ENCODE measurements at places on chromosomes 6 and 20.
A peak's percentile ranks its signal among the peaks of the same experiment; 100 is the strongest.

- no peak for DNase-seq
These were observed 37.8 kb downstream of the EIF2S2 start for GRCh38 chr20:34074101-34074760.

DNA sequence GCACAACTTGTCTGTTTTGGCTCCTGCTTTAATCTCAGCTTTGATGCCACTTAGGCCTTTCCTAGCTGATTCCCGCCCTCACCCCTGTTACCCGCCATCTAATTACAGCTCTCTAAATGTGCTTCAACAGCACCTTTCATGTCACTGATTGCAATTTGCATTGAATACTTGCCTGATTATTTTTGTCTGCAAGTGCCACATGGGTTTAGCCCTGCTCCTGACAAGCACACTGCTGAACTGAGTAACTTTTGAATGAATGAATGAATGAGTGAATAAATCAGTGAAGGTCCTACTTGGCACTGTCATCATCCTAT lies 591 bp upstream of the DCBLD1 start:
- no peak for DNase-seq

DNA sequence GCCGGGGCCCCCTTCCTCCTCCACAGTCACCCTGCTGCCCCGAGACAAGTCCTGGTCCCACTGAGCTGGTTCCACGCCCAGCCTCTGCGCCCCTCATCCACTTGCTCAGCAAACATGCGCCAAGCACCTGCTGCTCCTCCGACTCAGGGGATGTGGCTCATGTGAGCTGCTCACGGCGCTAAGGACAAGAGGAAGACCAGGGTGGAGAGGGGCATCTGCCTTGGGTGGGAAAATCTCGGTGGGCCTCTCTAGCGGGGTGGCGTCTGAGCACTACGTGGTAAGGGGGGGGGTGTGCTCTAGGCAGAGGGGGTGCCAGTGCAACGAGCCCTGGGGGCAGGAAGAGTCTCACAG lies 4.5 kb downstream of the LAMA5 start:
- DNase-seq, result no peak

GRCh38 chr6:166375013-166375412 lies 7.7 kb downstream of the MPC1 start:
- DNase-seq, result no peak

GRCh38 chr6:166578536-166579236 lies 7.8 kb downstream of the RAMACL start:
- DNase-seq, result no peak

- peak; percentile 65 for DNase-seq
These were observed 589 bp downstream of the RNF5 start for GRCh38 chr6:32178547-32179440.

- DNase-seq, result no peak
These were observed 19.1 kb downstream of the BTN2A1 start for GRCh38 chr6:26476896-26477295.

DNA sequence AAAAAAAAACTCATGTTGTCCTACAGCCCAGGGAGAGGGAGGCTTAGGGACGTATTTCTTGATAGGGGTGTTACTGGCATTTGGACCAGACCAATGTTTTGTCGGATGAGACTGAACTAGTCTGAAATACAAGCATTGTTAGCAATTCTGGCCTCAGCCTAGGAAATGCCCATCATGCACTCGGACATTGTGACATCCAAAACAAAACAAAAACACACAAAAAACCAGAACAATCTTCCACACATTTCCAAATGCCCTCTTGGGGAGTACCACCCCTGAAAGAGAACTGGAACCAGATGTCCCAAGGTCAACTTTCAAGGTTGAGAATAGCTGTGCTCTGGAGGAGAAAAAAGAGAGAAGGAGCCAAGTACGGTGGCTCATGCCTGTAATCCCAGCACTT lies 299.1 kb upstream of the JARID2 start:
- DNase-seq, result no peak

DNA sequence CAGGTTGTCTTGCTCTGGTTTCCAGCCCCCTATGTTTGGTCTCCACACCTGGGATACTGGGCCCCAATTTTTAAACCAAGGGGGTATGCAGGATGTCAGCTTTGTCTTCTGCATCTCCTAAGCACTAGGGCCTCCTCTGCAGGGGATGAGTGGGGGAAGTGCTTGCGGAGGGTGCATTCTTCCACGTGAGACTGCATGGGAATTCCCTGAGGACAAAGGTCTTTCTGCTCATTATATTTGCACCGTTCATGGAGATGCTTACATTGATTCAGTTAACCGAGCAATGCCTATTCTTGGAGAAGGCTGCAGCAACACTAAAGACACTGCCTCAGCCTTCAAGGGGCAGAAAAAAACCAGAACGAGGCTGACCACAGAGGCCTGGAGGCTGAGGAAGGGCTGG lies 45.4 kb downstream of the RAB44 start:
- no peak for DNase-seq

- DNase-seq, result no peak
These were observed 7.3 kb downstream of the EDN1 start for GRCh38 chr6:12297363-12298016.

GRCh38 chr6:43290905-43291355 lies 7.1 kb upstream of the SLC22A7 start:
- no peak for DNase-seq

DNA sequence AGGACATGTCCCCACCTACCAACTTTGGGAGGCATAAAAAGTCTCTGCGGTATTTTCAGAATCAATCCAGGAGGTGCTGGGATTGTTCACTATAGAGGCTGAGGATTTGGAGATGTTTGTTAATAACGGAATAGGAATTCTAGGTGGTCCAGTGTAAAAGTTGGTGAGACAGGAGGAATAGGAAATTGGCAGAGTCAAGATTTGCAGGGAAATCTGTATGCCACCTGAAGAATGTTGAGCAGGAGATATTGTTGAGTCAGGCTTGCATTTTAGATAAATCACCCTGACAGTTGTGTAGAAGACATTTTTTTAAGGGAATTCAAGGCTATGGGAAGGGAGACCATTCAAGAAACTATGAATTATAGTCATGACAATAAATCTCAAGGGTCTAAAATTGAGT lies 124.8 kb downstream of the COL12A1 start:
- DNase-seq, result no peak

DNA sequence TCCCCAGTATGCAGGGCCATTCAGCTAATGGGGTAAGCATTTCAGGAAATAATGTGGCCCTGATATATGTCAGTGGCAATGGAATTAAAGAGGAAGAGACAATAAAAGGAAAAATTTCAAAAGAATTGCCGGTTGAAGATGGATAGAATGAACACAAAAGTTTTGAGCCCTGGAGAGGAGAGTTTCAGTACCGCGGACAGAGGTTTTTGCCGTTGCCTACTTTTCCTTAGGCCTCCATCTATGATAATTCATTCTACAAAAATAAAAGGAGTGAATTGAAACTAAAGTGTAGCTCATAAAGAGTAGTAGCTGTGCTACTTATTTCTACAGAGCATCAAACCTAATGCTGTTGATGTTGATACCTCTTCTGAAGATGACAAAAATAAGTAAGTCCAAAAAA lies 140.7 kb downstream of the RNASET2 start:
- DNase-seq, result no peak

DNA sequence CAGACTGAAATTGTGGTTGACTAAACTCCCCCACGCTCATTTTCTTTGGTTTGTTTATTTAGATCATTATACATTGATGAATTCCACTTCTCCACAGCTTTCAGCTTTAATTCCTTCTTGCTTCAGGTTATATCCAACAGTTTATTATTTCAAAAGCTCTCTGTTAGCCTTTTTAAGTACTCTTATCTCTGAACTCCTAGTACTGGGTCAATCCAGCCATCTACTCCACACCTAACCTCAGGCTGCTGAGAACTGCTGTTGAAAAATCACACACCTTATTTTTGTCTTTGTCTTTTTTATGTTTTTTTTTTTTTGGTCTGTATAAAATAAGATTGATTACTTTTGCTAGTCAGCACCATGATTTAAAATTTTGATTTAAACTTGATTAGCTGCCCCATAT lies 32.9 kb downstream of the FLRT3 start:
- DNase-seq, result no peak

- DNase-seq, result no peak
These were observed 58.4 kb upstream of the RNF217 start for GRCh38 chr6:124903797-124904196.

DNA sequence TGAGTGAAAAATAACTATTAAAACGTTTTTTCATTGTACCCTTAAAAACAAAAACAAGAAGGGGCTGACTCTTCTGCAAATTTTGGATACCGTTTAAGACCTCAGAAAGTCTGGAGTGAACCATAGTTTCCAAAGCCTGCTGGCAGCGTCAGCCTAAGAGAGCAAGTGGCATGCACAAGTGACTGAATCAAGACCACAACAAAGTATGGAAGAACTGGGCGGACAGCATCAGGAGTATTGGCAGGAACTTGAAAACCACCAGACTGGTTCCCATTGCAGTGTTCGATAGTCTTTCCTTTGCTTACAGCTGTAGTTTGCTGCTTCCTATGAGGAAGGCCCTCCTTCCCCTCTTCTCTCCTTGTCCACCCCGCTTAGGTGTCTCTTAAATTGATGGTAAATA lies 33.7 kb upstream of the MYLIP start:
- DNase-seq, result no peak

GRCh38 chr6:166862978-166863530 lies 93.3 kb downstream of the RNASET2 start:
- DNase-seq, result no peak

- DNase-seq, result no peak
These were observed 278.4 kb upstream of the PTCHD4 start for GRCh38 chr6:48389146-48390043.

DNA sequence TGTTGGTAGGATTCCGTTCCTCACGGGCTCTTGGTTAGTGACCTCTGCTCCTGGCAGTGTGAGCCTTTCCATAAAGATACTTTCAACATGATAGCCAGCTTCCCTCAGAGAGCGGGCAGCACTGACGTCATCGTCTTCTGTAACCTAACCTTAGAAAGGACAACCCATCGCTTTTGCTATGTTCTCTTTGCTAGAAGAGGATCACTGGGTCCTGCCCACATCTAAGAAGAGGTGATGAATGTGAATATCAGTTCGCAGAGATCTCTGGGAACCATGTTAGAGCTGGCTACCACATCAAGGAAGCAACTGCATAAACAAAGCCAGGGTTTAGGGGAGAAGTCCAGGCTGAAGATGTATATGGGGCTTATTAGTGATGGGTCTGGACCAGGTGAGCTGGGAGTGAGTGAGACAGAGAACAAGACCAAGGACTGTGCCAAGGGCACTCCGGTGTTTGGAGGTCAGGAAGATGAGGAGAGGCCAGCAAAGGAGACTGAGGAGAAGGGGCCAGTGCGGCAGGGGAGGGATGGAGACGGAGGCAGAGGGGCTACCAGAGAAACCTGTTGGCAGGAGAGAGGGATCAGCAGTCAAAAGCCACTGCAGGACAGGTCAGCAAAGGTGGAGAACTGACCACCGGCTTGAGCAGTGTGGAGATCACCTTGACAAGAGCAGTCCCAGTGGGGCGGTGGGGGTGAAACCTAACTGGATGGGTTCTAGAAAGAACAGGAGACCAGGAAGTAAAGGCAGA lies 39.7 kb downstream of the PIM1 start:
- DNase-seq, result no peak

DNA sequence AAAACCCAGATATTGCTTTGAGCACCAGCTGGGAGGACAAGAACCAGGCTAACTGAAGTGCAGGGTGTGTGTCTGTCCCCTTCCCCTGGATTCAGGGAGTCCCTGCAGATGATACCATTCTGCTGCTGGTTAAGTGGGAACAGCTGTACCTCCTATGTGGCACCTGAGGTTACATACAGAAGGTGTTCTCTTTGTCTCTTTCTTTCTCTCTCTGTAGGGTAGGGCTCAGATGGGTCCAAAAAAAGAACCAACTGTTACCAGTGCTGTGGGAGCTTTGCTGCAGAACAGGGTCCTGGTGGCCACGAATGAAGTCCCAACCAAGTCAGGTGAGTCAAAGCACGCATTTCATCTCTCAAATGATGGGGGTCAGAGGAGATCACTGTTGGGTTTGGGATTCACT lies 38.6 kb downstream of the ZC2HC1B start:
- no peak for DNase-seq

GRCh38 chr6:31958412-31958740 lies 395 bp downstream of the NELFE start:
- no peak for DNase-seq

DNA sequence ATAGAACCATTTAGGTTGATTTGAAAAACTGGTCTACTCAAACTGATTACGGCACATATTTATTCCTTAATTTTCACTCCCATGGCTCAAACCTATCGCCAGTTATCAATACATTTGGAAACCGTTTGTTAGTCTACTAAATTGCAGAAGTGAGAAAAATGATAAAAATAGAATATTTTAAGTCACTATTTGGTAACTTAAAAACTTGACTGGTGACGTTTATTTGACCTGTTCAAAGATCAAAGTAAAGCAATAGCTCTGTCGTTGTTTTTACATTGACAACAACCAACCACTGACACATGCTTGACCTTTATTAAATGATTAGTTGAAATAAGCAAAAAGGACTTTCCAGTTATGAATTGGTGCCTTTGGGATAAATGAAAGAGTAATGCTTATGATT lies 402.9 kb upstream of the MAP3K7 start:
- no peak for DNase-seq

DNA sequence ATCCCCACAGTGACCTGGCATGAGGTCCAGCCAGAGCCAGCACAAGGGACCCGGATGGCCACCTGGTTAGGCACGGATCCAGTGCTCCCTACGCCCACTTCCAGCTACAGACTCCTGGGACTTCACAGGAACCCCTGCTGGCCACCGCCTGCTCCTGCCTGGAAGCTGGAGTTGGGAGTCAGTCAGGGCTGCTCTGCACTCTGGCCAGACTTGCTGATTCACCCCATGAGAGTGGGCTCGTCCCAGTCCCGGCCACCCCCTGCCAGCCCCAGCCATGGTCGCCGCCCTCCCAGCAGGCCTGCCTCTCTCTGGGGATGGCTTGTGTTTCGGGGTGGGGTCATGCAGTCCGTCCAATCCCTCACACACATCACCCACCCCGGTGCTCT lies 125.8 kb downstream of the DLL1 start:
- no peak for DNase-seq

GRCh38 chr6:140041571-140042332 lies 667.3 kb upstream of the CITED2 start:
- no peak for DNase-seq
